IMR-90 (cell line): ENCODE measurements at places on chromosomes 16 and 17. TPM values are rescaled to one million over a fixed set of nuclear protein-coding genes. Genes with fewer than 3 reads are reported as not detected.

The GPR142 gene
- not detected in 2 replicates for total RNA-seq

DNA sequence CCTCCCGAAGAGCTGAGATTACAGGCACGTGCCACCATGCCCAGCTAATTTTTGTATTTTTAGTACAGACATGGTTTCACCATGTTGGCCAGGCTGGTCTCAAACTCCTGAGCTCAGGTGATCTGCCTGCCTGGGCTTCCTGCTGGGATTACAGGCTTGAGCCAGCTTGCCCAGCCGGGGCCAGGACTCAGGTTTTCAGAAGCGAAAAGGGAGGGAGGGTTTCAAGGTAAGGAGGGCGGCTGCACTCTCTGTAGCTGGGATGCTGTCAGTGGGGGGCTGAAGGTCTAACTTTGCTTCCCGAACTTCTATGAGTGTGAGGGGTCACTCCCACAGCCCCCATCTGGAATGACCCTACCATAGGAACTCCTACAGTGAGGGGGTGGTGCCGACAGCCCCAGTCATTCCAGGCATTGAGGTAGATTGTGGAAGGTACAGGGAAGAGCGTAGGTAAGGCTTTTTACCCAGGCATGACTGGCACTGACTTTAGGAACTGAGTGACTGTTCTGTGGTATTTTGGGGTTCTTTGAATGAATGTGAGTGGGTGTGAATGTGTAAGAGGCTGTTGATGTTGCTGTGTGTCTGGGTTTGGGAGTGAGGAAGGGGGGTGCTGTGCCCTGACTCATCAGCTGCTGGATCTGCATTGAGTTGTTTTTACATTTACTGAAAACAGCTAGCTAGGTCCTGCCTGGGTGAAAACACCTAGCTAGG, 3.8 kb upstream of the C1QL1 start:
- peak; percentile 72 for DNase-seq

GRCh38 chr17:1089915-1090314, 89.9 kb downstream of the ABR start:
- DNase-seq = no peak

- no peak for DNase-seq
Observed at GRCh38 chr16:51938861-51939260, 608.1 kb downstream of the TOX3 start.

- DNase-seq = no peak
Observed at GRCh38 chr16:17302620-17303019, 168.1 kb downstream of the XYLT1 start.

The PIGL gene
- 17.5 and 17.9 TPM in 2 replicates for total RNA-seq

DNA sequence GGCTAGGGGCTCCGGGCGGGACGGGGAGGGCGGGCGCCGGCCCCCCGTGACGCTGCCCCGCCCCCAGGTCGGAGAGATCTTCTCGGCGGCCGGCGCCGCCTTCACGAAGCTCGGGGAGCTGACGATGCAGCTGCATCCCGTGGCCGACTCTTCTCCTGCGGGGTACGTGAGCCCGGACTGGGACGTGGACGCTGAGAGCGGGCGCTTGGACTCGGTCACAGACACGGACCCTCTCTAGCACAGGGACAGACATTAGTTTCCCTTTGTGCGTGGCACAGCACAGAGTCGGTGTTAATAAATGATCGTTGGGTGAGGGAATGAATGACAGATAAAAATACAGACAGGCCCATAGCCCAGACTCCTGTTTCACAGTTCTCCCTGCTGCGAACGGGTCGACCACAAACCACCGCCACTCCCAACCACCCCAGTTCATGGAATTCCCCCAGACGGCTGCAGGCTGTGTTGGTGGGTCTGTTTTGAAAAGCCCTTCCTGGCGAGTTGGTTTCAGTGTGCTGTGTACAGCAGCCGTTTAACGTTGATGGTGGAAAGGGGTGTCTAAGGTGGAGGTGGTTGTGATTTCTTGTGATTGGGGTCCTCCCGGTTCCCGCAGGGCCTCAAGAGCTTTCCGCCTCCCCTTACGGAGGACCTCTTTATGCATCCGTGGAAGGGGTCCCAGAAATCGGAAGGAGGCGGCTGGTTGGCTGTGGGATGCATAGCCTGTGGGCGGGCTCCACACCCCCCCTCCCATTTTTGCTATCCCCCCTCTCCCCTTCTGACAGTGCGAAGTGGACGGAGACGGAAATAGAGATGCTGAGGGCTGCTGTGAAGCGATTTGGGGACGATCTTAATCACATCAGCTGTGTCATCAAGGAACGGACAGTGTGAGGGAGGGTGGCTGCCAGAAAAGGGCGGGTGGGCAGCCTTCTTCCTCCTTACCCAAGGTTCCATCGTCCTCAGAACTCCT, 2.9 kb downstream of the RNASEK start:
- peak; percentile 66 for DNase-seq

- DNase-seq = peak; percentile 52
Observed at GRCh38 chr16:66020642-66021041, 345.8 kb upstream of the CDH5 start.

The CES1 gene
- not detected in 2 replicates for total RNA-seq

DNA sequence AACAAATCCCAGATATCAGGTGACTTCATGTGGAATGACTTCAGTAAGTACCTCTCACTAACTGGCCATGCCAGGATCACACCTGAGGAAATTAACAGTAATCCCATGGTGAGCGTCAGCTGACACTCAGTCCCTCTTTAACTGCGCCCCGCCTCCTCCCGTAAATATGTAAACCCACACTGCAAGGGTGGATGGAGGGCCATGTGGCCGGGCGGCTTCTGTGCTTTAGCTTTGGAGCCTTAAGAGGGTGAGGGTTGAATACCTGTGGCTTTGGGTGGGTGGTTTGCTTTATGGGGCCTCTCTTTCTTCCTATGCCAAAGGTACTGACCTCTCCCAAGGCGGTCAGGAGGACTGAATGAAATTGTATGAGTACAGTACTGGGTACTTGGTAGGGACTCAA, 141.7 kb downstream of the MRM1 start:
- no peak for DNase-seq

DNA sequence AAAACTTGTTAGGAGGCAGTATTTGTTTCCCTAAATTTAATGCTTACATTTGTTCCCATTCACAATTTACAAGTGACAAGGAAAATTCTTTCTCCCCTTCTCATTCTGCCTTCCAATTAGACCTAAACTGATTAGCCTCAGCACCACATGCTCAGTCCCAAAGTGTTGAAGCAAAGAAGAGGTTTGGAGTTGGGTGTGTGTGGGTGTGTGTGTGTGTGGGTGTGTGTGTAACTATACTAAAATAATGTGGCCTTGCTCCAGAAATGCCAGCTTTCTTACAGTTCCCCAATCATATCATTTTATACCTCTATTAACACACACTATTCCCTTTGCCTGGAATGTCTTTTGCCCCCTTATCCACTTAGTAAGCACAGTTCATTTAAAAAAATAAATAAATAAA, 6.9 kb upstream of the UTP6 start:
- DNase-seq = no peak

- no peak for DNase-seq
Observed at GRCh38 chr16:85749771-85750145, 1.1 kb downstream of the C16orf74 start.

GRCh38 chr17:67417507-67417906, 40.4 kb downstream of the PITPNC1 start:
- no peak for DNase-seq

DNA sequence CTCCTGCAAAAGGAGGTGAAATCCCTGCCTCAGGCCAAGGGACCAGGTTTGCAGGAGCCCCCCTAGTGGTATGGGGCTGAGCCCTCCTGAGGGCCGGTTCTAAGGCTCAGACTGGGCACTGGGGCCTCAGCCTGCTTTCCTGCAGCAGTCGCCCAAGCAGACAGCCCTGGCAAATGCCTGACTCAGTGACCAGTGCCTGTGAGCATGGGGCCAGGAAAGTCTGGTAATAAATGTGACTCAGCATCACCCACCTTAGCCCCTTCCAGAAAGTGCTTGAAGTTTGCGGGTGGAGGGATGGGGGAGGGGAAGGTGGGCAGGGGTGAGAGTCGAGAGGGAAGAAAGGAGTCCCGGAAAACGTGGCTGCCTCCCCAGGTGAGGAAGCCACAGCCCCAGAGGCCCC, 2.1 kb downstream of the MC1R start:
- DNase-seq = peak; percentile 47

The SULT1A3 gene
- 0.18 and 1.1 TPM in 2 replicates for total RNA-seq

The TPSG1 gene
- total RNA-seq = not detected in 2 replicates

DNA sequence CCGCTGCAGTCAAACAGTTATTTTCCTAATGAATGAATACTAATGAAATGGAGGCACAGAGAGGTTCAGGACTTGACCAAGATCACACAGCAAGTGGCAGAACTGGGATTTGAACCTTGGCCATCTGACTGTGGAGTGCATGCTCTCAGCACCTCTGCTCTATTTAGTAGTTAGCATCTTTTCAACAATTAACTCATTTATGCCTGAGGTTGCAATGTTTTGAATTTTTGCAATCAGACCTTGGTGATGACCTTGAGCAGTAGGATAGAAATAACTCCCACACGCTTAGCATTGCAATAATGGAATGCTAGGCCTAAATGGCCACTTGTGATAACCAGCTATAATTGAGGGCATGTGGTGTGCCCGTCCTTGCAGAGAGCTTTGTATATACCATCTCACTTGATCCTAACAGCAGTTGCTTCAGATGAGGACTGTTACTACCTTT, 31.0 kb downstream of the NAGPA start:
- DNase-seq = no peak

- DNase-seq = peak; percentile 86
Observed at GRCh38 chr17:51275381-51275780, 15.0 kb downstream of the UTP18 start.

The COX4I1 gene
- 392 and 397 TPM in 2 replicates for total RNA-seq
